ENCODE measurements at places on chromosomes 11 and 22. TPM values are rescaled to one million over a fixed set of nuclear protein-coding genes. Genes with fewer than 3 reads are reported as not detected.

The UVRAG gene
- 14.9 TPM for total RNA-seq

The SAA2 gene
- 2.8 TPM for total RNA-seq

The LRRC56 gene
- total RNA-seq, result 0.22 TPM

The OR2D2 gene
- total RNA-seq, result not detected

DNA sequence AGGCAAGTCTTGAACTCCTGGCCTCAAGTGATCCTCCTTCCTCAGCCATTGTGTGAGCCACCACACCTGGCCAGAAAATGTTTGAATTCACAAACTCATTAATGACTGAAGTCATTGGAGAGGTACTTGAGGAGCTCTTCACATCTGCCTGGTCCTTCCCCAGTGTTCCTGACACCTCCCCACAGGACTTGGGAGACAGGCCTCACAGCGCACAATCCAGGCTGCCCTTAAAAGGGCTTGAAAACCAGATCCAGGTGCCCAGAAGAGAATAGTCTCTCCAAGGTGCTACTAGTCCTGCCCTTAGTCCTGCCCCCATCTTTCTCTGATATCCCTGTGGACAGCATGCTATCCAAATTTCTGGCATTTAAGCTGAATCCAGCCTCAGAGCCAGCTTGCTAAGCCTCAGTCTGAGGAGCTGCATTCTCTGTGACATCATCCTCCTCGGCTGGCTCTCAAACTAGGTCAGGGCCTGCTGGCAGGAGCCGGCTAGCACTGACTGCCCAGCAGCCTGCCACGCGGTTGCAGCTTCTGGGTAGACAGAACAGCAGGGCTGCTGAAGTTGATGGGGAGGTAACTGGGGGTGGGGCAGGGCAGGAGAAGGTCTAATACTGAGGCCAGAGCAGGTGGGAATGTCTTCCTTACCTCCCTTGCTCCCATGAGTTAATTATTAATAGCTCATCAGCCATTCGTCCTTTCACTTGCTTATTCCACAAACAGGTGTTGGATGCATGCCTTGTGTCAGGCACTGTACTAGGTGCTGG is 35.3 kb upstream of the NECTIN1 start:
- DNase-seq, result peak; percentile 70

GRCh38 chr11:1160231-1161101 is 2.7 kb downstream of the MUC5AC start:
- DNase-seq, result peak; percentile 27

Measured in left ventricle myocardium superior (tissue), 1 donor.